ENCODE measurements at places on chromosomes 13 and 19.
A peak's percentile ranks its signal among the peaks of the same experiment; 100 is the strongest.

- no peak for DNase-seq
Measured at GRCh38 chr13:45861322-45861721, 9.8 kb upstream of the SIAH3 start.

DNA sequence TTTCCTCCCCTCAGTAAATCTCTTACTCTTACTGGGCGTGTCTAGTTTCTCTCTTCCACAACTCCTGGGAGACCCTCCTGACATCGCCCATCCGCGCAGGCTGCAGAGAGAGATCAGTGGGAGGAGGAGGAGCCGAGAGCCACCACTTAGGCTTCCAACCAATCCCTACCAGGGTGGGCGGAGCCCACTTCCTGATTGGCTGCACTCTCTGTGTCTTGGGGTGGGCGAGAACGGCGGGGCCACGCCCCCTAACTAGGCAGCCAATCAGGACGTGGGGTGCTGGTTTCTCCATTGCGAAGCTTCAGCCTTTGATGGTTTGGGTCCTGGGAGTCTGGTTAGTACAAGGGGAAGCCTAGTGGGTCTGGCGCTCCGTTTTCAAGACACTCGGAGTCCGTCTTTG lies at the start of gene PMIS2:
Gene PMIS2, plus strand, starts transcription at position 326 of the 400 bp plus-strand sequence. CDS start 87 bp downstream, outside the sequence.
- DNase-seq, result no peak

- DNase-seq, result no peak
Measured at GRCh38 chr19:31908080-31908479, 437.3 kb upstream of the ZNF507 start.

DNA sequence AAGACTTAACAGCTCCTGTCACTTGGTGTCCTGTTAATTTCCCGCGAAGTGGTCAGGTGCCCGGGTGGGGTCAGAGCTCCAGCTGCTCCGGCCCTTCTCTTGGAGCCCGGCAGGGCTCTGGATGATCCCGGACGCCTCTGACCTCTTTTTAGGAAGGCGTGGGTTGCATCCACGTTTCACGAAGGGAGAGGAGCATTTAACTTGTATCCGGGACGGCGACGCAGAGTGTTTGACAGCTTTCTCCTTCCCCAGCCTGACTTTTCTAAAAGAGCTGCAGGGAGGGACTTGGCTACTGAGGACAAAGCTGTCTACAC lies 656 bp downstream of the ZNF155 start:
- no peak for DNase-seq

GRCh38 chr19:6632002-6632621 lies 37.8 kb downstream of the TNFSF14 start:
- DNase-seq, result peak; percentile 45

DNA sequence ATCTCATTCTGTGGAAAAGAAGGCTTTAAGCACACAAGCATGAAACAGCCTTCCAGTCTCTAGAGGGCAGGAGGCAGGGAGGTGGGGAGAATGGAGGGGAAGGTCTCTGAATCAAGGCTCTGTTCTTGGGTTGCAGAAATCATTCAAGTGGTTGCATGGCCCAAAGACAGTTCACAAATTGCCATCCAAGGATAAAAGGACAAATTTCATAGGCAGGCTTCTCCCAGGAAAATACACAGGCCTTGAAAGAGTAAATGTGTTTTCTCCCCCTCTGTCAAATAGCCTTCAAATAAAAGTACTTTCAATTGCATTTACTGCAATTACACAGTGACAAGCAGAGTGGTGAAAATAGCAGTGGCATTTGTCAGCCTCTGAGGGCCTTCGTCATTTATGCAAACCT lies 450.8 kb downstream of the DCT start:
- no peak for DNase-seq

All from right renal cortex interstitium (tissue), 3 donors.